ENCODE measurements at places on chromosomes 1 and 21.
A peak's percentile ranks its signal among the peaks of the same experiment; 100 is the strongest.

- DNase-seq = peak; percentile 61
These were observed 10.7 kb downstream of the CDC7 start for GRCh38 chr1:91511386-91511785.

DNA sequence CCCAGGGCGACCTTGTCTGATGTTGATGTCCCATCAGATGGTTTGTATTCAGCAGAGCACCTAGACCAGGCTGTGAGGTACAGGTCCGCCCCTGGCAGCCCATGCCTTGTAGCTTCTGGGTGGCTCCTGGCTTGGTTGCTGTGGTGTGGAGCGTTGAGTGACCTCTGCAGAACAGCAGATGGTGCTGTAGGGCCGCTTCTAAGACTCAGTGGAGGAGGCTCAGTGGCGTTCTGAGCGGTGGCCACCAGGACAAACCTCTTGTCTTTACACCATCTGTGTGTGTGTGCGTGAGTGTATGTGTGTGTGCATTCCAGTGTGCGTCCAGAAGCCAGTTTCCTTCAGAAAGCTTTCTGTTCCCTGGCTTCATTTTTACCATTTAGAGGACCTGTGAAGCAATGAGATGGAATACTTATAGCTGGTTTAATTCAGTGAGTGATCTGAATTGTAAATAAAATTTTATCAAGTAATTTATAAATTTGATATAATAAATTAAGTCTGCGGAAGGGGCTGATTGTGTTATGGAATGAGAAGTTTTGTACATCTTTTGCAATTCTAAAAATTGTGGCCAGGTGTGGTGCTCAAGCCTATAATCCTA lies 66.1 kb downstream of the ADARB1 start:
- peak; percentile 91 for DNase-seq

GRCh38 chr21:38751379-38752050 lies 54.2 kb upstream of the ETS2 start:
- no peak for DNase-seq

DNA sequence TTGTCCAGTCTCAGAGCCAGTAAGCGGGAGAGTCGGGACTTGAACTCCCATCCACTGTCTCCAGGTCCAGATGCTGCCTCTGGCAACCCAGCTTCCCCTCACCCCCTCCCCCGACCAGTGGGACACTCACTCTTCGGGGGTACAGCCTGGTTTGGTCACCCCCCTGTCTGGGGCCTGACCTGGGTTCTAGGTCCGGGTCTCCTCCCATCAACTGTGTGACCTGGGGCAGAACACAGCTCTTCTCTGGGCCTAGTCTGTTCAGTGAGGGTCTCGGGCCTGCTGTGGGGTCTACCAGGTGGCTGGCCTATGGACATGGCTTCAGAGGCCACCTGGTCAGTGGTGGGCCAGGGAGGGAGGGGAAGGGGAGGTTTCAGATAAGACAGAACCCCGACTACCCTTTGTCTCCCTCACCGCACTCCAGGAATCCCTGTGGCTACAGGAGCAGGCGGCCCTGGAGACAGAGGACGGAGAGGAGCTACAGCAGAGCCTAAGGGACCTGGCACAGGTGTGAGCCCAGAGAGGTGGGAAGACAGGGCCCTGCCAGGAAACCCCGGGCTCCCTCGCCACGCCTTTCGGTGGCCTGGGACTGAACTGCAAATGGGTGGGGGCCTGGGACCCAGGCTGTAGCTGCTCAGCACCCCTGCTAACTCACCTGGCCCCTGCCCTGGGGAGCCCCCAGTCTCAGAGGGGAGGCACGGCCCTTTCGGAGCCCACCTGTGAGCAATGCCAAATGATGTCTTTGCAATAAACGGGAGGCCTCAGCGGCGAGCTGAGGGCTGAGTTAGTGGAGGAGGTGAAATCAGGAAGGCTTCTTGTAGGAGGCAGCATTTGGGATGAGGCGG lies 4.1 kb upstream of the NBPF3 start:
- DNase-seq = no peak

GRCh38 chr21:45971616-45972352 lies 9.8 kb upstream of the COL6A1 start:
- no peak for DNase-seq

DNA sequence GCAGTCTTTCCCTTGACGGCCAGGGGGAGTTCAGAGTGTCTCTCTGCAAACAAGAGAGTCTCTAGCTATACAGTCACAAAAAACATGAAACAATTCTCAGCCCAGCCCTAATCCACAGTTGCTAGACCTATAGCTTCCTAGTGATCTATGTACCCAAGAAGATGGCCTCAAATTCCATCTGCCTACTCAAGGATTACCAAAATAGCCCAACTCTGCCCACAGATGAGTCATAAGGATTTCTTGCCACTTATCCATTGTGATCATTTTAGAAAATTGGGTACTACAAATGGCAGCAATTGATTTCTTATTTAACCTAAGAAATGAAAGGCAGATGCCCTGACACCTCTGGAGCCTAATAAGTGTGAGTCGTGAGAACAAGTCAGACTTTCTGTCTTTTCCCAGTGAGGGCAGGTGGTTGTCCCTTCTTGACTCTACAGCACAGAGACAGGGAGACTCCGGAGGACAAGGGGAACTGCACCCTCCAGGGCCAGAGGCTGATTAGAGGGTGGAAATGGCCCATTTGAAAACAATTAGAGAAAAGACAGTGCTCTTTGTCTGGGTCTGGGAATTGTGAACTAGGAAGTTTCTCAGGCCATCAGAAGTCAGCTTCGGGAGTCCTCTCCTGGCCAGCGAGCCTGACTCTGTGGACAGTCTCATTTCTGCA lies 65.4 kb downstream of the ABCA4 start:
- DNase-seq = peak; percentile 78

DNA sequence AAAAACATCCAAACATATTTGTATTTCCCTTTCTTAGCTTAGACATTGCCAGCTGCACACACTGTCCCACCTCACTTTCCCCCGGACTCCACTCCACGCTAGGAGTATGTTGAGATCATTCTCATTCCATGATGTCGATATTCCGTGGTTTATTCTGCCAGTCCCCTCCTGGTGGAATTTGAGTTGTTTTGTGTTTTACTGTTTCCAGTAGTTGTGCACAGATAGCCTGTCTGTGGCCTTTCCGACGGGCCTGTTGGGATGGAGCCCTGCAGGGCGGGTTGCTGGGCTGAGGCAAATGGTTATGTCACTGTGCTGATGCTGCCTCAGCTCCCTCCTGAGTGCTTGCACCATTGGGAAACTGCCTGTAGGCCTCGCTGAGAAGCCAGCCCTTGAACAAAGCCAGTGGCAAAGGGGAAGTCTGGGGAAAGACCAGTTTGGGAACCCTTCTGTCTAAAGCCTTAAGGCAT lies 12.8 kb downstream of the TRAPPC10 start:
- DNase-seq = no peak

DNA sequence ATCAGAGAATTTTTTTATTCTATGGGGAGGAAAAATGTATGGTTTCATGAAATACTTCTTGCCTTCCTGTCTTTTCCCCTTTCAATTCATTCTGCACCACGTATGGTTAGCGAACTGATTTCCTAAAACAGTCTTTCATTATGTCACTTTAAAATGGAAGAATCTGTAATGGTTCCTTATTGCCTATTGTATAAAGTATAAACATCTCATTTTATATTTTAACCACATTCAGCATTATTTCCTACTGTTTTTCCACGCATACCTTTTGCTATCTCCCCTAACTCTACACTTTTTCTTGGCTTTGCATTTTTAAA lies 232.3 kb upstream of the B3GALT2 start:
- DNase-seq = no peak

- no peak for DNase-seq
These were observed 693.7 kb downstream of the MATN1 start for GRCh38 chr1:30029677-30030076.

DNA sequence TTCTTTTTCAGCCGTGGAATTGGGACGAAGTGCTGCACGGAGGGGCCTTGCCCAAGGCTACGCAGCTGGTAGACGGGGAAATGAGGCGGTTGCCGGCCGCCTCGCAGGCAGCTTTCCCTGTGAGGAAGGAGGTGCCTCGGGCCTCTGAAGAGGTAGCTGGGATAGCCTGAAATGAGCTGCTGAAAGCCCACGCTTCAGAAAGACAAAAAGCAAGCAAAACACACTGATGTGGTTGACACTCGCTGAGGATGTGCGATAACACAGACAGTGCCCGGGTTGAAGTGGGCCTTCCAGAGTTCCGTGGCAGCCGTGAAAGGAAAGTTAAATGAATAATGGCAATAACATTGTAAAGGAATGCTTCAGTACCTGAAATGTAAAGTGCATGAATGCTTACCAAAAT lies 47.2 kb downstream of the S1PR1 start:
- no peak for DNase-seq

GRCh38 chr1:119587341-119587740 lies 60.7 kb downstream of the ZNF697 start:
- DNase-seq = peak; percentile 26

DNA sequence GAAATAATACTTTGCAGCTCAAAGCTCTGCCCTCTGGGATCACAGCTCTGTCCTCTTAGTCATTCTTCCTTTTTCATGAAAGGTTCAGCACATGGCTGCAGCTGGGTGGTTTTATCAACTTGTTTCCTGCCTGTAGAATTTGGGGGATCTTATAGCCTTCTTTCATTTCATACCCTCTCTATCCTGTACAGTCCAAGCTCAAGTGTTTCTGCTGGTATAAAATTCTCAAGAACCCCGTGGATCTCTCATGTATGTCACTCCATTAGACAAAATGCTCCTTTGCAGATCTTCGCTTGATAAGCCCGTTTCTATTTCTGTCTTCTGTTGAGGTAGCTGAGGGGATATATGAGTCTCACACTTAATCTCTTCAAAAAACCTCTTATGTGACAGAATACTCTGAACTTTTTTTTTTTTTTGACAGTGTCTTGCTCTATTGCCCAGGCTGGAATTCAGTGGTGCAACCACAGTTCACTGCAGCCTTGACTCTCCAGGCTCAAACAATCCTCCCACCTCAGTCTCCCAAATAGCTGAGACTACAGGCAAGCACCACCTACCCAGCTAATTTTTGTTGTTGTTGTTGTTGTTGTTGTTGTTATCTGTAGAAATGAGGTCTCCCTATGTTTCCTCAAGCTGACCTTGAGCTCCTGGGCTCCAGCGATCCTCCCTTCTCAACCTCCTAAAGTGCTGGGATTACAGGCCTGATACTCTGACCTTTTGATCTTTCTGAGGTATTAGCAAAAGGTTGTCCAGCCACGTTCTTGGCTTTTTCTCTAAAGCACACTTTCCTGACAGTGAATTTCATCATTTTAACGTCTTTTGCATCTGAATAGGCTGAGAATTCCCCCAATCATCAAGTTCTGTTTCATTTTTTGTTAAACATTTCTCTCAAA lies 24.6 kb upstream of the COL9A2 start:
- DNase-seq = no peak

DNA sequence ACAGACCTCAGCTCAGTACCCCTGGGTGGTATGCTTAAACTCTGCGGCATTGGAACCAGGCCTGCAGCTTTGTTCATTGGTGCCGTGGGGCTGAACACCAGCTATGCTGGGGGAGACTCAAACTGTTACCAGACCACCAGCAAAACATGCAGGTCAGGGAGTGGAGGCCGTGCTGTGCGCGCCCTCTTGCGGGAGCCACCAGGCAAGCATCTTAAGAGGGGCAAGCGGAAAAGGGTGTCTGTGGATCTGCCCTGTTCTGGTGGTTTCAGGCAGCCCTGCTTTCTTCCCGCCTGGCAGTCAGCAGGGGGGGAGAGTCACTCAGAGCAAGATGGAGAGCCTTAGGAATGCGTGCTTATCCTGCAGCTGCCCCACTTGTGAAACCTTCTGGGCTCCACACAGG lies 276.9 kb upstream of the ZRANB2 start:
- no peak for DNase-seq

DNA sequence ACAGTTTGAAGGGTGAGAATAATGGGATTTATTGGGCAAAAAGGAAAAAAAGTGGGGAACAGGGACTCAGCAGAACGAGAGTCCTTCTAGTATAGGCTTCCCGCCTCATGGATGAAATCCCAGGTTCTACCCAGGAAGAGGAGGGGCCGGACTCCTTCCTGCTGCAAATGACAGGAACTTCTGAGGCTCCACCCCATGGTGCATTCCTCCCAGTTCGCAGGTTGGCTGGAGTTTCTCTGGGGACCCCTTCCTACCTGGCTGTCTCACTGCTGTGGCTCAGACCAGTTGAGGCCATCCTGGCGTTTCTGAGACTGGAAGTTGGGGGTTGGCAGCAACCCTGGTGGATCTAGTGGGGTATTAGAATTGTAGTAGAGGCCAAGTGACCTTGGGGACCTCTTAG lies 27.5 kb downstream of the CNIH3 start:
- DNase-seq = no peak

- DNase-seq = peak; percentile 59
These were observed 77.8 kb downstream of the BACH1 start for GRCh38 chr21:29376556-29376955.

DNA sequence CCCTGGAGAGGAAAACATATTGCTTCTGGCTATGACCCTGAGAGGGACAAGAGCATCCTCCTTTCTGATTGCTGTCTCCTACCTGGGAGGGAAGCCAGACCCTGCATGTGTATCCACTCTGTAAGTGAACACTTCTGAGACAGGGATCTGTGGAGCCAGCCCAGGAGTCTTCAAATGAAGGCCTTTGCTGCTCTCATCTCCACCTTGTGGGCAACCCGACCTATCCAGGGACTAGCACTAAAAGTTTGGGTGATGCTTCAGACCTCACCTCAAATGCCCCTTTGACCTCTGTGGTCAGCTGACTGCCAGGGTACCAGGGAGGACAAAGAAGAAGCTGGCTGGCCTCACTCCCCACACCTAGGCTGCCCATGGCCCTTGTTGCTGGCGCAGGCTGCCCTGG lies 64.7 kb downstream of the KCND3 start:
- DNase-seq = no peak

DNA sequence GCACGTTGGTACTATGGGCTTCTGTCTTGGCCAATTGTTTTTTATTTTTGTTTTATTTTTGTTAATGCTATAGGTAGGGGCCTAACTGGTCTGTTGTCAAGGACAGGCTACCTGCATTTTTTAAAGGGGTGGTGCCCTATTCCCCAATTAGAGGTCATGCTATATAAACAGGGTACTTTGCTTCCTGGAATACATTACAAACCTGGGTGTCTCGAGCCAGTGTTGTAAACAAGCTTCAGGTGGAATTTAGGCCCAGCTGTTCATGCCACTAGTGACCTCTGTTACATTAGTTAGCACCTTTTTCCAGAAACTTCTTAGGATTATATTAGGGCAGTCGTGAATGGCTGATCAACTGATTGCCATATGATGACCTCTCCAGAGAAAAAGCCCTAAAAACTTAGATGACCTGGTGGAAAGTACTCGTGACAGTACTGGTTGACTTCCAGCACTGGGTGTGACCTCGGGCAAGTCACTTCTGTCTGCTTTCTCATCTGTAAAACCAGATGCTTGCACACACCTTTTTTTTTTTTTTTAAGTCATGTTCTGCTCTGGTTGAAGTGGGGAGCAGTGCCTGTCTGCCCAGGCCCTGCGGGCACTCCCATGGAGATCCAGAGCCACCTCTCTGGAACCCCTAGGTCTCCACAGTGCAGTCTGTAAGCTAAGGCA lies 46.5 kb downstream of the ELK4 start:
- no peak for DNase-seq
